IPS-NIHi11 (cell line): ENCODE measurements at places on chromosomes 5 and 9.
A peak's percentile ranks its signal among the peaks of the same experiment; 100 is the strongest.

DNA sequence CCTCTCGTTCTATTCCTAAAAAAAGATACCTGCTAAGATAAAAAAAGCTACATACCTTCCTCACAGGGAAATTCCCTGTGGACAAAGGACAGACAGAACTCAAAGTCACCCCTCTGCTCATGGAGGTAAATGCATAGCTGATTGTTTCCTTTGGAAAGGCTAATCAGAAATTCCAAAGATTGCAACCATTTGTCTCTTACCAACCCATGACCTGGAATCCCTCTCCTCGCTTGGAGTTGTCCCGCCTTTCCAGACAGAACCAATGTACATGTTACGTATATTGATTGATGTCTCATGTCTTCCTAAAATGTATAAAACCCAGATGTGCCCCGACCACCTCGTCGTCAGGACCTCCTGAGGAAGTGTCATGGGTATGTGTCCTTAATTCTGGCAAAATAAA, 49.2 kb upstream of the LIFR start:
- no peak for DNase-seq

DNA sequence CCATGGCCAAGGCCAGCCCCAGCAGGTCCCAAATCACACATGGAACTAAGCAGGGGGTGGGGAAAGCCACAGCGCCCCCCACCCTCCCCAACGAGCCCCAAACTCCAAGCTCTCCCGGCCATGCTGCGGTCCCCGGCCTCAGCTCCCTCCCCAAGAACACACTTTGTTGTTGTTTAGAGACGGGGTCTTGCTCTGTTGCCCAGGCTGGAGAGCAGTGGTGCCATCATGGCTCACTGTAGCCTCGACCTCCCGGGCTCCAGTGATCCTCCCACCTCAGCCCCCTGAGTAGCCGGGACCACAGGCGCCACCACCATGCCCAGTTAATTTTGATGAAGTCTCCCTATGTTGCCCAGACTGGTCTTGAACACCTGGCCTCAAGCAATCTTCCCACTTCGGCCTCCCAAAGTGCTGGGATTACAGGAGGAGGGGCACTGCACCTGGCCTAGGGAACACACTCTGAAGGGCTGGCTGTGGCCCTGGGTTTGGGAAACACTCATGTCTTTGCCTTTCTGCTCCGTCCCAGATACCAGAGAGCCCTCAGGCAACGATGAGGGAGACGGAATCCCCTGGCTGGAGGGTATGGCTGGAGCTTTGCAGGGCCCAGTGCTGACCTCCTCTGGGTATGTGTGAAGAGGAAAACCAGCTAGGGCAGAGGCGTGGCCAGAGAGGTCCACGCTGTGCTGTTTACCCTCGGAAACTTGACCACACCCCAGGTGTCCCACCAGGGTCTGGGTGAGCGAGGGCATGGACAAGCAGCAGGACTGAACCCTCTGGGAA, 53.2 kb upstream of the UBAC1 start:
- DNase-seq: no peak

GRCh38 chr5:172477466-172477865, 23.1 kb upstream of the SH3PXD2B start:
- DNase-seq: no peak

GRCh38 chr9:16676519-16676918, 194.0 kb downstream of the BNC2 start:
- no peak for DNase-seq

- DNase-seq: no peak
Measured at GRCh38 chr5:100469767-100470166, 65.4 kb upstream of the FAM174A start.

GRCh38 chr9:107426126-107426525, 63.4 kb downstream of the KLF4 start:
- no peak for DNase-seq

- DNase-seq: peak; percentile 27
Measured at GRCh38 chr5:57494104-57495098, 11.8 kb upstream of the ACTBL2 start.

DNA sequence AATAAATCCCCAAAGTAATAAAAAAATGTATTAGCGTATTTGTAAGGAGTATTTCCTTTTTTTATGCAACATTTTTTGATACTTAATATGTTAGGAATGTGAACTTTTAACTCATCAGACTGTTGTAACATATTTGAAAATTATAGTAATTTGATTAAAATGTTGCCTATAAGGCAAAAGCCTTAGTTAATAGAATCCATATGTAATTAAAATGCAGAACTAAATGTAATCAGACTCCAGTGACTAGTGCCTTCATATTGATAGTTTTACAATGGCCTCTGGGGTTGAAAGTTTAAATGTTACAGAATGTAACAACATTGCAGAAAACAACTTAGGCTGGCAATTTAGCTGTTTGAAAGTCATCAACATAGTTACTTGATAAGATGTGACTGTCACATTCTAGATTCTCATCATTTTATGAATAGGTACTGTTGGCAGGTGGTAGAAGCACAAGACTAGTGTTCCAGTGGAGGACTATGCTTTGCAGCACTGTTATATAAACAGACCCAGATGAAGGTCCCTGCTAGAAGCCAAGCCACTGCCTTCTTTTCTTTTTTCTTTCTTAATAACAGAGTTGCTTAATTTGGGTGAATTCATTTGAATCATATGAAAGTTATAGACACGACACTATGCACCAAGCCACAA, 382.9 kb downstream of the CCDC171 start:
- DNase-seq: no peak

- DNase-seq: no peak
Measured at GRCh38 chr5:139593716-139594319, 32.7 kb downstream of the UBE2D2 start.

DNA sequence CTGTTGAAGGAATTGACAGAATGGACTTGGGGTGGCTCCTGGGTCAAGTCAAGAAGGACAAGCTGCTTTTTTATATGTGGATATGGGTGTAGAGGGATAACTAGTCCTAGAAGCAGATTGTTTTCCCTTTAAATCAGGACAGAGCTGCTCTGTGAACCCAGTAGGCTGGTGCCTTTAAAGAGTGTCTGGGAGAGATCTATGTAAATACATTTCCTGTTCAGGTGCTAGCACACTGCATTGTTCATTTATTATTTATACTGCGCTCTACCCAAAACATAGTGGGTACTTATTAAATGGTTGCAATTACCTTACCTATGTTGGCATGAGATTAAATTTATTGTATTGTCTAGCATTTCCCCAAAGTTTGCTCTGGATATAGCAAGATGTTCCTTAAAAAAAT, 86.6 kb upstream of the EQTN start:
- DNase-seq: no peak

DNA sequence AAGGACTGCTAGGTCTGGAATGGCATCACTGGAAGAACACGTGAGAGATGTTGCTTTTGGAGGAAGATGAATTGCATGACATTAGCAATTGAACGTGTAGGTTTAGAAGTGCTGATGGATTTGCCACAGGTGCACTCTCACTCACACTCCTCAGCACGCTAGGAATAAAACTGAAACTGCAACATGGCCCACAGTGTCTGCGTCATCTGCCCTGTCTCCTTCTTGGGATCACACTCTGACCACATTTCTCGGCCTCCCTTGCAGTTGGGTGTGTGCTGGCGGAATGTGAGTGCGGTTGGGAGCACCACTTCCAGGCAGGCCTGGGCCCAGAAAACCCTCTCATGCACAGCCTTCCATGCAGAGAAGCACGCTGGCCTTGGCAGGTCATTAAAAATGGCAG, 152.8 kb upstream of the LHFPL2 start:
- DNase-seq: no peak

GRCh38 chr5:16791036-16791705, 144.9 kb downstream of the MYO10 start:
- peak; percentile 59 for DNase-seq

GRCh38 chr5:136038635-136039034, 9.8 kb downstream of the TGFBI start:
- DNase-seq: no peak

- no peak for DNase-seq
Measured at GRCh38 chr5:56494300-56494731, 261.2 kb upstream of the ANKRD55 start.

DNA sequence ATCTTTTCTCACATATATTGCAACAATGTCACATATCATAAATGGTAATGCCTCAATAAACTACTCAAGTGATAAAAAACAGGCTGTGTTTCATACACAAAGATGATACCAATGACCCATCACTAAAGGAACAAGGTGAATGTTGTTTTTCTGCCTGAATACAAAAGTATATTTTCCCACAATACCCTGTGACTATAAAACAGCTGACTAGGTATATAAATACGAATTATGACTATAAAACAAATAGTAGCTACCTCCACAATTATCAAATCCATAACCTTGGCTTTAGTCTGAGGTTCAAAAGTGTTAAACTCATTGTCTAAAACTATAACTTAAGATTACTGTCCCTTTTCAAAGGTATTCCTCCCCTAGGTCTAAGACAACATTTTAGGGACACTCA, 58.7 kb downstream of the MPDZ start:
- no peak for DNase-seq

DNA sequence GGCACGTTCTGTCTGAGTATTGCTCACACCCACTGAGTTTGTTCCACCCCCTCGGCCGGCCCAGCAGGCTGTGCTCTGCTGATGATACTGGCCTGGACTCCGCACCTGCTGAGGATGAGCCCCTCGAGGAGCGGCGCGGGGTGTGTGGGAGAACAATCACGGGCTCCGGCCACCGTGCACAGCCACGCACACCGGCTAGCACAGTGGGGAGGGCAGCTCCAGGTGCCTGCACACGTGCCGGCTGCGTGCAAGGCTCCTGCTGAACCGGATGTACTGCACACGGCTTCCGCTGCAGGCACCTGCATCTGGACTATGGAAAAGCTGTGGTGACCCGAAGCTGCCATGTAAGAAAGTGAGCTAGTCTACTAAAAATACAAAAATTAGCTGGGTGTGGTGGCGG, 485.2 kb upstream of the CDH9 start:
- peak; percentile 8 for DNase-seq

DNA sequence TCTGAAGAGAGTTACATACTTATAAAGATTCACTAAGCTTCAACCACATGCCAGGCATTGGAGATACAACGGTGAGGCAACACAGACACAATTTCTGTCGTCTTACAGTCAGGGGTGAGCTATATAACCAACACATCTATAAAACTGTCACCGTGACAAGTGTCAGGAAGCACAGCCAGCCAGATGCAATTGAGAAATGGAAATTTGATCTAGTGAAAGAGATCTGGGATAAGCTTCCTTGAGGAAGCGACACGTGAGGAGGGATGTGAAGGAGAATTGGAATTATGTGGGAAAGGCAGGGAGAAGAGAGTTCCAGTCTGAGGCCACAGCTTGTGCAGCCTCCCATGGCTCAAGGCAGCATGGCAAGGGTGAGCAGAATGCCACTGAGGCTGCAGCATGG, 50.9 kb upstream of the ZNF354B start:
- DNase-seq: no peak

DNA sequence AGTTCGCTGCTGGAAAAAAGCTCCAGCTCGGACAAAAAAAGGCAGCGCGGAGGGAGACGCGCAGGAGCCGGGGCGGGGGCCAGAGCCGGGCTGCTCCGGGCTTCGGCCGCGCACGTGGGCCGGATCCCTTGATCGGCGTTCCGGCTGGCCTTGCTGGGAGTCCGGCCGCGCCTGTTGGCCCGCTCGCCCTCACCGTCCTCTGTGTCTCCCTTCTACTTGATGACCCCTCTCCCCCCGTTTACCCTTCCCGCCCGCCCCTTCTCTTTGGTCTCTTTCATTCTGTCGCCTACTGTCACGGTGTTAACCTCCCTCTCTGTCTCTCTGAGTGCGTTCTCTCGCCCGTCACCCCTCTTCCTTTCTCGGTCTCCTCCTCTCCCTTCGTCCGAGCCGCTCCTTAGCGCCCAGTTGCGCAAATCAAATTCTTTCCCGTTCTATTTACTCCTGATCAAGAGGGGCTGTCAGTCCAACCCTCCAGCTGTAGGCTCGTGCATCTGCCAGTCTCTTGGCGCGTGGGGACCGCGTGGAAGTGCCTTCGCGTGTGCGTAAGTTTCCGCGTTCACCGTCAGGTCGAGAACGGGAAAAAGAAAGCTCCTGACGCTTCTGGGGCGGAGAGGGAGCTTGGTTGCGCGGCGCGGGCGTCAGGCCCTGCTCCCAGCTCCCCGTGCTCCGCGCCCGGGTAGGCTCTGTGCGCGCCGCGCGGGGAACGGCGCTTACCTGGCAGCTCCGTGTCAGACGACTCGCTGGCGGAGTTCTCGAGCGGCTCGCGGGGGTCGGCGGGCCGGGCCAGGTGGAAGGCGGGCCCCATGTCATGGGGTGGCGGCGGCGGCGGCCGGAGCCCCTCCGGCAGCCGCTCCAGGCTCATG, 798 bp downstream of the PITX1 start:
- no peak for DNase-seq

DNA sequence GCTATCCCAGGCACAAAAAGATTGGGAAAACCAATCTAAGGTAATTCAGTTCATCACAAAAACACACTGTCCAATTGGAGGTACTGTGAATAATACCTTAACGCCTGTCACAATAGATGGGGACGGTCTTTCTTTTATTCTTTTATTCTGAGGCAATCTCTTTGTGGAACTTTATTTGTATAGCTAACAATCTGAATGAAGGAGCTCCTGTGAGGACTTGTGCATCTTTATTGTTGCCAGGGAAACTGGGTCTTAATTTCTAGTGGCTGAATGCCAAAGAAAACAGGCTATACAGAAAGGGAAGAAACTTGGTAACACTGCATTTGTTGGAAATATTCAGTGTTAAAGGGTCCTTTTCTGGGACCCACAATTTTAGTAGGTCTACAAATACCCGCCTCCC, 546.9 kb upstream of the C9orf72 start:
- no peak for DNase-seq

DNA sequence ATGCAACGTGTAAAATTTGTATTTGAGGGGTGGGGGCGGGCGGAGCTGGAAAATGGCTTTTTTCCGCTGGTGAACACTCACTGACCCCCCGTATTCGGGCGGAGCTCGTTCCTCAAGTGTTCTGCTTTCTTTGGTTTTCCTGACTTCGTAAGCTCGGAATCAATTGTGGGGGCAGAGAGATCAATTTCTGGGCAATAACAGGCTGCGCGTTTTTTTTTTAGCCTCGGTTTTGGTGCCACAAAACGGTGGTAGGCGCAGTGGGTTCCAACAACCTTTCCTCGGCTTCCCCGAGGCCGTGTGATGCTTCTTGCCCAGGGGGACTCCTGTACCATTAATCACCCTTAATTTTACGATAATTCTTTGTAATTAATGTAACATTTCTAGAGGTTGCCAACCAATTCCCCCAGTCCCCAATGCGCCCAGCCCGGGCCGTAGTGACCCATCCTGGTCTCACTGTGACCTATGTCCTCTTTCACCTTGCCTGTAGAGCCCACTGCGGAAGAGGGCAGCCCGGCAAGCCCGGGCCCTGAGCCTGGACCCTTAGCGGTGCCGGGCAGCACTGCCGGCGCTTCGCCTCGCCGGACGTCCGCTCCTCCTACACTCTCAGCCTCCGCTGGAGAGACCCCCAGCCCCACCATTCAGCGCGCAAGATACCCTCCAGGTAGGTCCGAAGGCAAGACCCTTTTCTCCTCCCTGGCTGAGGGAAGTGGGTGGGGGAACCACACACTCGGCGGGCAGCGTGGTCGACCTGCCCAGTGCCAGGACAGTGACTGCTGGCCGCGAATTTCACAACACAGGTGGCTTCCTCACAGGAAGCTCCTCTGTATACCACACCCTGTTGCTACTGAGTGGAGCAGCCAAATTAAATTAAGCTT, 3.7 kb downstream of the NR4A3 start:
- peak; percentile 39 for DNase-seq
